ENCODE measurements at places on chromosomes 3 and 15.

DNA sequence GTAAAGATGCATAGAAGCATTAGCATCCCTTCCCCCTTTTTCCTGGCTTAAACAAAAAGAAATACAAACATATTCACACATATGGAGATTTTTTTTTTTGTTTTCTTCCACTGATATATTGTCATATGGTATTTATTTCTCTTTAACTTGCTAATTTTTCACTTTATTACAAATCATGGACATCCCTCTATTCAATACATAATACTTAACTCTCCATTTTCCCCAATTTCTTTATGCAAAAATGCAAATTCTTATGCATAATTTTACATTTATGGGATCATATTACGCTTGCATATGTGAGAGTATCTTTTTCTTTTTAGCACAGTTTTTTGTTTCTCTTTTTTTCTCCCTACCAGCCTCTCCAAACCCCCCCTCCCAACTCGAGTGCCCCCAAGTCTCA lies 48.8 kb downstream of the CCR3 start:
- DNase-seq, result no peak

GRCh38 chr3:195004512-195005250 lies 266.3 kb downstream of the XXYLT1 start:
- no peak for DNase-seq

GRCh38 chr15:20272422-20273184 lies 269.0 kb downstream of the GOLGA6L6 start:
- no peak for DNase-seq

DNA sequence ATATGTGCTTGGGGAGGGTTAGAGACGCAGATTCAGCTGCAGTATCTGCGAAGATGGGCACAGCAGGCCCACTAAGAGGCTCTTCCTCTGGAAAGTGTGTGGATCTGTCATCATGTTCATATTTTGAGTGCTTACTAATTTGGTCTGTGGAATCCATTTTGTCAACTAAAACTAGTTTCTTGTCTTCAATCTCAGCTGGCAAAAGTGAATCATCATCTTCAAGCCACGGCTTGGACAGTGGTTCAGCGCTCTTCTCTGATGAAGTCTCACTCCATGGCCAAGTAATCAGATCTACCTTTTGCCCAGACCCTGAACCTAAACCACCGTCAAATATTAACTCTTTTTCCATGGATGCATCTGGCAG lies 76.2 kb downstream of the IMPG2 start:
- no peak for DNase-seq

- no peak for DNase-seq
Observed at GRCh38 chr15:74989527-74989926, 5.8 kb upstream of the SCAMP5 start.

GRCh38 chr3:78101384-78101783 lies 1061.5 kb downstream of the ROBO2 start:
- no peak for DNase-seq

DNA sequence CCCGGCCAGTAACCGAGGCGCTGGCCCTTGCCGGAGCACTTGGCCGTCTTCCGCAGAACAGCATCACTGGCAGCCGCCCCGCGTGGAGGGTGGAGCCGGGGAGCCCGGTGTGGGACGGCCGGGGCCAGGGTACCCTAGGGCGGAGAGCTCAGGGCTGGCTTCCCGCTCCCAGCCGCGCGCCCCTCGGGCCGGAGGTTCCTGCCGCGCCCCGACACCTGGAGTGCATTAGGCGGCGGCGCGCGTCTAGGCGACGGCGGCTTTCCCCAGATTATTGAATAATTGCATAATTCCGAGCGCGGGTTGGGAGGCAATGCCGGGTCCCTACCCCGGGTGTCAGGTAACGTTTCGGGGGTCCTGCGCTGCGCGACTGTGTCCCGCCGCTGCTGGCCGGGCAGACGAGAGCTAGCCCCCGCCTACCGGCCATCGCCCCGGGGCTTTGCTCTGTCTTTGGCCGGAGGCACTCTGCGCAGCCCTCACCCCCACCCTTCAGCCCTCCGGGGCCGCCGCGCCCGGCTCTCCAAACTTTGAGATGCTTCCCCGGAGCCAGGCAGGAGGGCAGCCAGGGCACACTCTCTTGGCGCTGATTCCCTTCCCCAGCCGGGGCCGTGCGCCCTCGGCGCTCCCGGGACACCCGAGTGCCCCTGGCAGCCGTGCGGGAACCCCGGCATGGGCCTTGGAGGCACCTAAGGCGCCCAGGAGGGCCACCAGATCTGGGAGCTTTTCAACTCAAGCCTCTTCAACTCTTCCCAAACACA lies 749 bp downstream of the ITGA11 start:
- no peak for DNase-seq

- DNase-seq, result no peak
Observed at GRCh38 chr3:139586420-139587017, 47.0 kb upstream of the RBP1 start.

GRCh38 chr3:40843208-40843624 lies 318.5 kb downstream of the ZNF621 start:
- no peak for DNase-seq

- no peak for DNase-seq
Observed at GRCh38 chr3:13078163-13078905, 5.1 kb upstream of the IQSEC1 start.

GRCh38 chr15:74957476-74958035 lies 984 bp upstream of the RPP25 start:
- DNase-seq, result no peak

DNA sequence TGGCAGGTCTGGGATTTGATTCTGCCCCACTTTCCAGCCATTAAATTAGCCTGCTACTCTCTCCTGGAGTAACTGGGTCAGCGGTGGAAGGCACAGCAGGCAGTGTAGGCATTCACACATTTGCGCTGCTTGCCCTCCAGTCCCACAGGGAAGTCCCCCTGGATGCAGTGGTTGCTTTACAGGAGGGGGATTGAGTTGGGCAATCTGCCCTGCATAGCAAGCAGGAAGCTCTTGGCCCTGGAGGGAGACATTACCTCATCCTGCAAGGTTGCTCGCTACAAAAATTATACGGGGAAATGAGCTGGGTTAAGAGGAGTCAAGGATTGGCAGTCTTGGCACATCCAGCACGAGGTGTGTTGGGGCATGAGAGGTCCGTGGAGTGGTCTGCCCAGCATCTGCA lies 14.8 kb downstream of the MCM2 start:
- no peak for DNase-seq

- DNase-seq, result no peak
Observed at GRCh38 chr3:76943671-76944070, 96.2 kb upstream of the ROBO2 start.

- no peak for DNase-seq
Observed at GRCh38 chr3:113421082-113421481, 20.2 kb downstream of the CFAP44 start.

DNA sequence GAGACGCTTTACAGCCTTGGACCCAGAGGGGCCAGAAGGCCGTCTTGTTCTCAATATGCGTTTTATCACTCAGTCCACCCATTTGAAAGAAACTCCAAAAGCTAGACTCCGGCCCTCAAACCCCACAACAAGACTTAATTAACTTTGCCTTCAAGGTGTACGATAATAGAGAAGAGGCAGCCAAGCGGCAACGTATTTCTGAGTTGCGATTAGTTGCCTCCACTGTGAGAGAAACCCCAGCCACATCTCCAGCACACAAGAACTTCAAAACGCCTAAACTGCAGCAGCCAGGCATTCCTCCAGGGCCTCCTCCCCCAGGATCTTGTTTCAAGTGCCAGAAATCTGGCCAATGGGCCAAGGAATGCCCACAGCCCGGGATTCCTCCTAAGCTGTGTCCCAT lies 17.4 kb upstream of the INO80 start:
- DNase-seq, result no peak

GRCh38 chr3:122562923-122563716 lies 980 bp downstream of the PARP9 start:
- DNase-seq, result no peak

DNA sequence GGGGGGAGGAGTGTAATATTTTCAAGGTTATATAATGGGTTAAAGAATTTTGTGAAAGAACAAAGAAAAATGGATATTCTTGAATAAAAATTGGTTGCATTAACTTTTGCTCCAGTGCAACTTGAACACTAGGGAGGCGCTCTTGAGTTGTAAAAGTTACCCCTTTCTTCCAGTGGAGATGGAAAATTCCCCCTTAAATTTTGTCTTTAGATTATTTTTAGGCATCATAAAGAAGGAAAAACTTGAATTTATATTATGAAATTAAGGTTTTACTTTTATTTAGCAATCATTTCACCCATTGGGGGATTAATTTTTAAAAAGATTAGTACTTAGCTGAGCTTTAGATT lies 550 bp upstream of the CHD2 start:
- DNase-seq, result no peak

- no peak for DNase-seq
Observed at GRCh38 chr3:187947927-187948682, 202.8 kb upstream of the BCL6 start.

DNA sequence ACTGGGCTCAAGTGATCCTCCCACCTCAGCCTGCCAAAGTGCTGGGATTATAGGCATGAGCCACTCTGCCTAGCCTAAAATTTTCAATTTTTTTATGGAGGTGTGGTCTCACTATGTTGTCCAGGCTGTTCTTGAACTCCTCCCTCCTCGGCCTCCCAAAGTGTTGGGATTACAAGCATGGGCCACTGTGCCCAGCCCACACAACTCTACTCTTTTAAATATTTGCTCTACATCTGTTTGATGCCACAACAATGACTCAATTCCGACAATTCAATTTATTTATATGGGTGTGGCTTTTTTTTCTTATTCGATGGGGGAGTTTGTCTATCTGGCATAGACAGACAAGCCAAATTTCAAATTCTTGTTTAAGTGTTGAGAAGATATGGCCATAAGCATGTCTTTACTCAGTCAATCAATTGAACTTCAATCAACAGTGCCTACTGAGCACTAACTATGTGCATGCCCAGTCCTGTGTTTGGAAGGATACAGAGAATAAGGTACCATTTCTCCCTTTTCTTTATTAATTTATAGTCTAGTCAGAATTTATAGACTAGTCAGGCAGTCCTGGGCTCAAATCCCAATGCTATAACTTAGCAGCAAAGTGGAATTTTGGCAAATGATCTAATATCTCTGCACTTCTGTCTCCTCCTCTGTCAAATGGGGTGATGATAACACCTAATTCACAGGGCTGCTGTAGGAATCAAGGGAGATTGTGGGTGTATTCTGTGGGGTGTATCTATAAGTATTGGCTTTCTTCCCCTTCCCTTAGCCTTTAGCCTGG lies 54.6 kb upstream of the PIAS1 start:
- DNase-seq, result no peak

GRCh38 chr15:101604124-101604874 lies 47.9 kb downstream of the TM2D3 start:
- no peak for DNase-seq

GRCh38 chr15:96038650-96039049 lies 291.9 kb upstream of the NR2F2 start:
- no peak for DNase-seq

- DNase-seq, result no peak
Observed at GRCh38 chr3:123621186-123621849, 36.5 kb upstream of the HACD2 start.
